Right lung (tissue), 10 donors: ENCODE measurements at places on chromosomes 7 and 10. TPM values are rescaled to one million over a fixed set of nuclear protein-coding genes. Genes with fewer than 3 reads are reported as not detected.

- DNase-seq: no peak
These were observed 82.2 kb downstream of the SLC16A9 start for GRCh38 chr10:59627366-59628018.

DNA sequence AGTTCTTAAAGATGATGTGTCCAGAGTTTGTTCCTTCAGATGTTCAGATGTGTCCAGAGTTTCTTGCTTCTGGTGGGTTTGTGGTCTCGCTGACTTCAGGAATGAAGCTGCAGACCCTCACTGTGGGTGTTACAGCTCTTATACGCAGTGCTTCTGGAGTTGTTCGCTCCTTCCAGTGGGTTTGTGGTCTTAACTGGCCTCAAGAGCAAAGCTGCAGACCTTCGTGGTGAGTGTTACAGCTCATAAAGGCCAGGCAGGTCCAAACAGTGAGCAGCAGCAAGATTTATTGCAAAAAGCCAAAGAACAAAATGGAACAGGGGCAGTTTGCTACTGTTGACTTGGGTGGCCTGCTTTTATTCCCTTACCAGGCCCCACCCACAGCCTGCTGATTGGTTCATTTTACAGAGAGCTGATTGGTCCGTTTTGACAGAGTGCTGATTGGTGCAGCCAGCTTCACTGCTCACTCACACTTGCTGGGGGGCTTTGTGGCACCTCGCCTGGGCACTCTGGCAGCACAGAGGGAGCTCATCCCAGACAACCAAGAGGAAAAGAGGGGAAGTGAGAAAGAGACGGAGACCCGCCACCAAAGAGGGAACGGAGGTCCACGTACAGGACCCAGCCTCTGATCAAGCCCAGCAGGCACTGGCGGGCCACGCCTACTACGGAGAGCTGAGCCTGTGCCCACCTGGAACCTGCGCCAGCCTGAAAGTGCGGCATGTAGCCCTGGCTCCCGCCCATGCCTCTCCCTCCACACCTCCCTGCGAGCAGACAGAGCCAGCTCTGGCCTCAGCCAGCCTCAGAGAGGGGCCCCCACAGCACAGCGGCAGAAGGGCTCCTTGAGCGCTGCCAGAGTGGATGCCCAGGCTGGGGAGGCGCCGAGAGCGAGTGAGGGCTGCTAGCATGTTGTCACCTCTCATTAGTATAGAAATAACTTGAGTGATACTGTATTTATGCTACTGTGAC is 55.8 kb upstream of the SEMA3C start:
- no peak for DNase-seq

GRCh38 chr10:75640381-75640780 is 209.0 kb downstream of the LRMDA start:
- no peak for DNase-seq

FGL2 gene
- polyA plus RNA-seq: 5.5 TPM
